ENCODE measurements at places on chromosomes 5 and 9.
A peak's percentile ranks its signal among the peaks of the same experiment; 100 is the strongest.

DNA sequence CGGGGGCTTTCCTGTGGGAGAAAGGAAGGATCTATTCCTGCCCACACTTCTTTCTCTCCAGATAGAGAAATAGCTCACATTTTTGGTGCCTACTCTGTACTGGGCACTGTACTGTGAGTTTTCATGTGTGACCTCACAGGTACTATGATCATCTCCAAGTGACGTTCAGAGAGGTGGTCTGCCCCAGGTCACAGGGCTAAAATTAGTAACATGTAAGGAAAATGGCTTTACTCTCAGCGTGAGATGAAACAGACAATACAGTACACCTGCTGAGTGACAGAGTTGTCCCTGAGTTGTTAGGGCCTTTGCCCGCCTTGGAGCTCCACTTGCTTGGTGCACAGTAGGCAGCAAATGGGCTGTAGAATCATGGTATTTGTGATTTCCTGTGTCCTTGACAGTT is 306.1 kb upstream of the DMRT1 start:
- DNase-seq: no peak

DNA sequence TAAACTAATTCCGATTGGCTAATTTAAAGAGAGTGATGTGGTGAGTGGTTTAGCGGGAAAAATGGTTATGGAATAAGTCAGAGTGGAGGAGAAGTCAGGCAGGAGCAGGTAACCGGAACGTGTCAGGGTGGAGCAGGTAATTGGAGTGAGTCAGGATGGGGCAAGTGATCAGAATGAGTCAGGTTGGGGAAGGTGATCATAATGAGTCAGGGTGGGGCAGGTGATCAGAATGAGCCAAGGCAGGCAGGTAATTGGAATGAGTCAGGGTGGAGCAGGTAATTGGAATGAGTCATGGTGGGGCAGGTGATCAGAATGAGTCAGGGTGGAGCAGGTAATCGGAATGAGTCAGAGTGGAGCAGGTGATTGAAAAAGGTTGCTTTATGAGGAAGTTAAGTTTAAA is 101.4 kb downstream of the TMEM167A start:
- no peak for DNase-seq

DNA sequence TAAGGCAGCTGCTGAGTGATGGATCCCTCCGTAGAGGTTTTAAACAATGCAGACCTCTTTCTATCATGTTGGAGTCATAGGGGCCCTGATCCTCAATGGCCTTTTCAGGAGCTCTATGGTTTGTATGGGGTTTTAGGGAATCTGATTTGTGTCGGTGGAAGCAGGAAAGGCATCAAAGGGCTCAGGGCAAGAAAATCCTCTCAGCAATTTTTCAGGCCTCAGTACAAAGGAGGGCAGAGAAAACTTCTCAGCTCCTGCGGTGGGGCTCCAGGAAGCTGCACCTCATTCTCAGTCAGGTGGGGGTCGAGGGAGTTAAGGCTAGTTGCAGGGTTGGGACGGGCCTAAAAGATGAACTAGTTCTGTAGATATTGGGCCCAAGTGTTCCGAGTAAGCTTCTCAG is 35.0 kb downstream of the GLRA1 start:
- DNase-seq: no peak

GRCh38 chr5:142399891-142400290 is 75.1 kb upstream of the SPRY4 start:
- no peak for DNase-seq

GRCh38 chr9:91647371-91647770 is 223.7 kb upstream of the NFIL3 start:
- DNase-seq: no peak

DNA sequence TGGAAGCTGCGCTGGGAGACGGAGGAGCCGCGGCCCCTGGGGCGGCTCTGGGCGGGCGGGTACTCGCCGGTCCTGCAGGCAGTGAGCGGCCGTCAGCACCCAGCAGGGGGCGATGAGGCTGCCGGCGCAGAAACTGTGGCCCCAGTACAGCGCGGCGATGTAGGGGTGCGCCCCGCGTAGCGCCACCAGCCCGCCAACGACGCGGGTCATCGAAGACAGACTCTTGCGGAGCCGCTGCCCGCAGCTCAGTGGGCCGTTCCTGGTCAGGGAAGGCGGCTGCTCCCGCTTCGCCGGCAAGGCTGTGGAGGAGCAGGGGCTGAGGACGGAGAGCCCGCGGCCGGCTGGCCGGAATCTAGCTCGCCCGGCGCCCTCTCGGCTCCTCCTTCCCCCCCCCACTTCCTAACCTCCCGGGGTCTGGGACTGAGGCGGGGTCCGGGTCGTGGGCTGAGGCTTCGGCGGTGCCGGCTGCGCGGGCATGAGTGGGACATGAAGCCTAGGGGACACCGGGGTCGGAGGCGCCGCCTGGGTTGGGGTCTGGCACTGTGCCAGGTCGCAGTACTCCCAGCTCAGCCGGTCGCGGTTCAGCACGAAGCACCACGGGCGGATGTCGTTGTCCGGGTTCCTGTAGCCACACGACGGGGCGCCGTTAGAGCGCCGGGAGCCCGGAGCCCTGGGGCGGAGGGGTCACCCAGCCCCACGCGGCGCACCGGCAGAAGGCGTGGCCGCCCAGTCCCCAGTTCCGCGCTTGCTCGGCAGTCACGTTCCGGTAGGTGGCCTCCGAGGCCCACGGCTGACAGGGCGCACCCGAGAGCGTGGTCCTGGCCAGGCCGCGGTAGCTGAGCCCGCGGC is 3.6 kb upstream of the PFN3 start:
- peak; percentile 93 for DNase-seq

GRCh38 chr9:38332625-38333024 is 59.9 kb upstream of the ALDH1B1 start:
- DNase-seq: no peak

DNA sequence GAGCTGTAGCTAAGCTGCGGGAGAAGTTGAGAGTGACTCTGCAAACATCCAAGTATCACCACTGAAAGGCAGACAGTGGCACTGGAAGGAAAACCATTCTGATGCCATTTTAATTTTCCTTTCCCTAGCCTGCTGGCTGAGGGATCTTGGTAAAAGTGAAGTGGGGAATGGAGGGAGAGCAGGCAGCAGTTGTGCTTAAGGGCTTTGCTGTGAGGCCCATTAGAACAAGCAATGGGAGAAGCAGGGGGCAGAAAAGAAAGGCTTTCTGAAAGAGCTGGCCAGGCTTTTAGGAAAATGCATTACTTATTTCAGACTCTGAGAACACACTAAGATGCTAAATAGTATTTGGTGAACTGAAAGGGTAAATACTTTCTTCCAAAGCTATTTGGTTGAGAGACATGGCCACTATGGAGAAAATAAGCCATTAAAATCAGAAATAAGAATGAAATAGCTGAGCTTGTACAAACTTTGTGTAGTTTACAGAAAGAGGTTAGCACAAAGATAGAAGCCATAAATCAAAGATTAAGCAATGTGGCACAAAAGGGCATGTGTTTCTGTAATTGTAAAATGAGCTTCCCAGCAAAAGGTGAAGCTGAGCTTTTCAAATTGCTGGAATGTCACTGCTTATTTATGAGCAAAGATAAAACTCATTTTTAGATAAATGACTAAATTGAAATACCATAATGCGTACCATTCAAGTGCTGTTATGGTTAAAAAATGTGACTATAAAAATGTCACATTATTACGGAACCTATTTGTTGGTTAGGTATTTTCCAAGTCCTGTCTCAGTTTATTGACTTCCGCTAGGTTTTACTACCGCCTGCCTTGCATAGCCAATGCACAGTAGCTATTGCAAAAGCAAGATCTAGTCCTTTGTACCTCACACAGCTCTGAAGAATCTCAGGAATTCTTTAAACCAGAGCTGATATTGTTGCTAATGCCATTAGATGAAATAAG is 20.8 kb downstream of the SNCAIP start:
- DNase-seq: no peak

GRCh38 chr5:147887930-147888329 is 9.4 kb downstream of the SCGB3A2 start:
- no peak for DNase-seq

DNA sequence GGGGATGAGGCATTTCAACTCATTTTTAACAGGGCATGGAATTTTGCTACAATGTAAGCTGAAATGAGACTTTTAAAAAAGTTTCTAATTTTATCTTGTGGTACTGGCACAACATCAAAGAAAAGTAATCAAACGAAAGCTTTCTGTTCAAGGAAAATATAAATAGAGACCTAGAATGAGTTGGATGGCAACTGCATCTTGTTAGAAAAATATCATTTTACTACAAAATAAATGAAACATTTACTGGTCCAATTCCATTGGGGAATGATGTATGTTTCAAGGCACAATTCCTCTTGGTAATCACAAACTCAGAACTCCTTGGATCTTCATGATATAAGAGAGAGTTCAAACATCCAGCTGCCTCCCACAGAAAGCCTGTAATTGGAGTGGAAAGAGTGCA is 102.8 kb downstream of the HMHB1 start:
- DNase-seq: no peak
